ENCODE measurements at places on chromosomes 7 and 10. TPM values are rescaled to one million over a fixed set of nuclear protein-coding genes. Genes with fewer than 3 reads are reported as not detected.
A peak's percentile ranks its signal among the peaks of the same experiment; 100 is the strongest.

The GBX1 gene
- total RNA-seq: not detected

The FAM185A gene
- total RNA-seq: 9.1 TPM

The SPDYE9 gene
- total RNA-seq: not detected

The ITGA8 gene
- total RNA-seq: 0.06 TPM

The PPP1R3A gene
- not detected for total RNA-seq

The EPHA1 gene
- total RNA-seq: 14.4 TPM

The SPDYE1 gene
- not detected for total RNA-seq

The GCK gene
- total RNA-seq: 2.2 TPM

GRCh38 chr10:124380256-124380995 is 38.3 kb downstream of the OAT start:
- no peak for DNase-seq

DNA sequence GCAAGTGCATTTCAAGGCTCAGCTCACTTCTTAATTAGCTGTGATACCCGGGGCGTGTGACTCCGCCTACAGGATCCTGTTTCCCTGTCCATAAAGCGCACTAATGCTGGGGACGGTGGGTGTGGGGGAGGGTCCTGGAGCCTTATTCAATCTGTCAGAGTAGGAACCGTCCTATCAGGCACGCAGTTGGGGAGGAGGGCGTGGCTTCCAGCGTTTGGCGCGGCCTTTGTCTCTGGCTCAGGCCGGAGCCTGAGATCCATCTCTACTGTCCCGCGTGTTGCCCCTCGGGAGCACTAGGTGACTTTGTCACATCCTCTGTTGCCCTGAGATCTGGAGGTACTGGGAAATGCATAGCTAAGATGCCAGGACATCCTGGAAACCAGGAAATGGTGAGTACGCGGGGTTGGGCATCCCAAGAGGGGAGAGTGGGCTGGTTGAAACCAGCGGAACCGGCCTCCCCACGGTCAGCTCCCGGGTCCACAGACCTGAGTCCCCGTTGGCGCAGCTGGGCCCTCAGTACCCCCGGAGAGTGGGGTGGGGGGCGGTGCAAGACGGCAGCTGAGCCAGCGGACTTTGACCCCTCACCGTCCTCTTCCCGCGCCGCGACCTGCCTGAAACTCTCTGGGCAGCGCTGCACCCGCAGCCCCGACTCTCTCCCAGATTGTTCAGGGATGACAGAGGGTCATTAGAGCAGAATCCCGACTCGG is 104.4 kb upstream of the ZNF92 start:
- DNase-seq: no peak

DNA sequence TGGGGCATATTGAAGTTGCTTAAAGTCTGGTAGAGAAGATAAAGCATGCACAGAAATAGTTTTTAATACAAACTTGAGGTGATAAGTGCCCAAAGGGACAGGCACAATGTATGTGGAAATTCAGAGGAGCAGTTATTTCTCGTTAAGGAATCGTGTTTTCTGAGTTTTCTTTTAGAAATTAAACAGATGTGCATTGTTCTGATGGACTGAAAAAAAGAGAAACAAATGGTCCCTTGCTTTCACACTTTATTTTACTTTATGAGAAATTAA is 45.6 kb downstream of the CNNM2 start:
- DNase-seq: no peak

- no peak for DNase-seq
Observed at GRCh38 chr7:94394437-94395140, at the start of gene COL1A2. COL1A2 (plus strand) TSS chr7:94394895; CDS start chr7:94395032, 137 bp downstream.

GRCh38 chr10:78454123-78454645 is 420.5 kb downstream of the RPS24 start:
- DNase-seq: no peak

GRCh38 chr10:103428989-103429643 is 23.1 kb downstream of the CALHM2 start:
- no peak for DNase-seq

DNA sequence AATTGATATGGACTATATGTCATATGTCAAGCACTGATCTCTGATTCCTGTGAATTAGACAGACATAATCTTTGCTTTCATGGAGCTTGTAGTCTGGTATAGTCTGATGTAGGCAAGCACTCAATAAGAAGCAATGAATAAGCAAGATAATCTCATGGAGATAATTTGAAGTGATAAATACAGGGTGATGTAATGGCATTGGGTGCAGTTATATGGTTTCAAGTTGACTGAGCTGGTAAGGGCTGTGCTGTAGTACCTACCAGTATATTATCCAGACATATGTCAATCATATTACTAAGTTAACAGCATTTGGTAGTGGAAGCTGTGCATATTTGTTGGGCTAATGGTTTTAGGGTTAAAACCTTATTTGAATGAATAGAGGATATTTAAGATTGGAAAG is 117.5 kb upstream of the PRPS1L1 start:
- DNase-seq: no peak

GRCh38 chr7:137501562-137501961 is 158.0 kb upstream of the PTN start:
- no peak for DNase-seq

GRCh38 chr7:78350391-78350790 is 551.8 kb downstream of the PHTF2 start:
- DNase-seq: no peak

GRCh38 chr7:78448911-78449310 is 650.3 kb downstream of the PHTF2 start:
- no peak for DNase-seq

DNA sequence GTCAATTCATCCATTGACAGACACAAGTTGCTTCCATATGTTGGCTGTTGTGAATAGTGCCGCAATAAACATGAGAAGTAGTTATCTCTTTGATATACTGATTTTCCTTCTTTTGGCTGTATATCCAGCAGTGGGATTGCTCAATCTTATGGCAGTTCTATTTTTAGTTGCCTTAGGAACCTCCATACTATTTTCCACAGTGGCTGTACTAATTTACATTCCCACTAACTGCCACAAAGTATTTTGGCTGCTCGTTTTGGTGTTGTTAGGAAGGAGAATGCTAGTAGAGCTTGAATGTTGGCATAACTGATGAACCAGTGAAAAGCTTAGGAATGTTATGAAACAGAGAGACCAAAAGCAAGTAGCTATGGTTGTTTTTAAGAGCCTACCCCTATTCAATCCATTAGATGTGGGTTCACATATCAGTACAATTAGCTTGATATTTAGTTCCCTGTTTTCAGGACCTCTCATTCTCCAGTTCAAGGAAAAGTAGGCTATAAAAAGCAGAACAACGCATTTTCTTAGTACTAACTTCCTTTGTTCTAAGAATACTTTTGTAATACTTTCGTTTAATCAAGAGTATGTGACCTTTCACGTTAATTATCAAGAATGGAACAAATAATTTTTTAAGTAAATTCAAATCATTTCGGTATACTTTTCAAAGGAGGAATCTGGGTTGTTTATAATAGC is 100.3 kb downstream of the FAS start:
- DNase-seq: no peak

GRCh38 chr10:11424456-11425295 is 186.8 kb downstream of the USP6NL start:
- DNase-seq: no peak

DNA sequence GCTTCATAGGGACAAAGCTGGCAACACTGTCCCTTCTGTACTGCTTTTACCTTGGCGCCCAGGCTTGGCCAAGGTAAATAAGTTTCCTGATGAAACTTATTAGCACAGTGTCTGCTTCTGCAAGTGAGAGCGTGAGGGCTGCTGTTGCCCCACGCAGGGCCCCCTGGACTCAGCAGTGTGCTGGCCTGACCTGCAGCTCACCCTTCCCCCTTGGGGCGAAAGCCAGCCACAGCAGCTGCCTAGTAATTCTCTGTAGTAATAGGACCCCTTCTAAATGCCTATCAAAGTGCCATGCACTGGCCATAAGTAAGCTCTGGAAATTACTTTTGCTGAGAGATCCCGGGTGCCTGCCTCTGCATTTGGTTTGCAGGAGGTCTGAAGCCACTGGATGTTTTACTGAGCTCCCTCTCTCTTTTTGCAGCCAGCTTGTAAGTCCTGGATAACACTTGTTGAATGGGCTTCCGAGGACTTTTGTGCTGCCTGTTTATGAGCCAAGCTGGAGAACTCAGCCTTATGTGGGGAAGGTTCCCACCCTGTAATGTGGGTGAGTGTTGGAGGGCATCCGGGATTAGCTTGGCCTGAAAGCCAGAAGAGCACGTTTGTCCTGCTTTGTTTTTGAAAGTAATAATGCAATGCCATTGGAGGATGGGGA is 293.9 kb downstream of the C7orf25 start:
- no peak for DNase-seq

DNA sequence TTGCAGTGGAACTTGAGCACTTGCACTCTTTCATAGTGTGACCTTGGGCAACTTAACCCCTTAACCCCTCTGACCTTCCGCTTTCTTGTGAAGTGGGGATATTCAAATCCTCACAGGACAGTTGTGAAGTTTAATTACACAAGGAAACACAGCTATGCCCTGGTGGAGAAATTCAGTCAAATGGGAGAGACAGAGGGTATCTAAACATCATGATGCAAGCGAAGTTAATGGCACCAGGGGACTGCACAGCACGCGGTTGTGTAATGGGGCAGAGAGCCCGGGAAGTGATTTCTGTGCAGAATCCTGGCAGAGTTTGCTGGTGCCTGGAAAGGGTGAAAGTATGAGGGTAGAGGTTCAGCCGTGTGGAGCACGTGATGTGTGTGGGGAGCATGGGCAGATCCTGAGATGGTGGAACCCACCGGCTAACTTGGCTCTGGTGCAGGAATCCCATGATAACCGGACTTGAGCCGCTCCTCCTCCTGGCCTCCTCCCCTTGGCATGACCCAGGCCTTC is 51.7 kb downstream of the SNX10 start:
- peak; percentile 33 for DNase-seq

DNA sequence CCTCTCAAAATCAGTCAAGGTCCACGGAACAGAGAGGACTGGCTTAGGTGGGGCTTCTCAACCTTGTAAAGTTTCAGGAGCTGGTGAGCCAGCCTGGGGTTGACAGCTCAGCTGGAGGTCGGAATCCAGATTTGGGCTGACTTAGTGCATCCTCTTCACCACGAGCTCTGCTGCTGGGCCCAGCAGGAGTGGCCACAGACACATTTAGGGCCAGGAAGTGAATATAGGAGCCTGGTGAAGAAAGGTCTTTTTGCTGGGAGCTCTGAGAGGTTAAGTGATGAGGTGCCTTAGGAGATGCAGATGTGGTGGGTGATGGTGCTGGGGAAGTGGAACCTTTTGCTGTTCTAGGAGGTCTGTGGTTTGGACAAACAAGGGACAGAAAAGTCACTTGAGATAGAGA is 39.3 kb upstream of the MMD2 start:
- no peak for DNase-seq

- no peak for DNase-seq
Observed at GRCh38 chr7:155669717-155670505, 25.4 kb downstream of the RBM33 start.

DNA sequence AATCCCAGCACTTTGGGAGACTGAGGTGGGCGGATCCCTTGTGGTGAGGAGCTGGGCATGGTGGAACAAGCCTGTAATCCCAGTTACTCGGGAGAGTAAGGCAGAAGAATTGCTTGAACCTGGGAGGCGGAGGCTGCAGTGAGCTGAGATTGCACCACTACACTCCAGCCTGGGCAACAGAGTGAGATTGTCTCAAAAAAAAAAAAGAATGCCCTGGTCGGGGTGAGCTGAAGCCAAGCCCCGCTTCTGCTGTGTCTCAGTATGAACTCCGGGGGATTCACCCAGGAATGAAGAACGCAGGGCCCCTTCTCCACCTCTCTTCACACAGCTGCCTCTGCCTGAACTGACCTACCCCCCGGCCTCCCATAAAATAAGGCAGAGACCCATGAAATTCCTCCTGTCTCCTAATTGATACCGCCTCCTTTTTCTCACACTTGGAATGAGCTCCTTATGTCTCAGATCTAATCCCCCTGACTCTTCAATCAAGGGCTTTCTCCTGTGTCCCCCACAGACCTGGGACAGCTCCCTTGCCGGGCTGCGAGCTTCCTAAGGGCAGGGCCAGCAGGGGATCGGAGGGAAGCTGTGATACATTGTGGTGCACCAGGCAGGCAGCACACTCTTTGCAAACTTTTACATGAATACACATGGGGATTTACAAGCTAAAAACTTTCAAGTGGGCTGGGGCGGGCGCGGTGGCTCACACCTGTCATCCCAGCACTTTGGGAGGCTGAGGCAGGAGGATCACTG is 911 bp upstream of the ZP3 start:
- no peak for DNase-seq

- DNase-seq: no peak
Observed at GRCh38 chr10:11017000-11017569, 587 bp upstream of the CELF2 start.

- no peak for DNase-seq
Observed at GRCh38 chr10:126468876-126469643, 80.8 kb upstream of the ADAM12 start.

GRCh38 chr10:117363028-117363427 is 12.2 kb downstream of the PDZD8 start:
- no peak for DNase-seq

DNA sequence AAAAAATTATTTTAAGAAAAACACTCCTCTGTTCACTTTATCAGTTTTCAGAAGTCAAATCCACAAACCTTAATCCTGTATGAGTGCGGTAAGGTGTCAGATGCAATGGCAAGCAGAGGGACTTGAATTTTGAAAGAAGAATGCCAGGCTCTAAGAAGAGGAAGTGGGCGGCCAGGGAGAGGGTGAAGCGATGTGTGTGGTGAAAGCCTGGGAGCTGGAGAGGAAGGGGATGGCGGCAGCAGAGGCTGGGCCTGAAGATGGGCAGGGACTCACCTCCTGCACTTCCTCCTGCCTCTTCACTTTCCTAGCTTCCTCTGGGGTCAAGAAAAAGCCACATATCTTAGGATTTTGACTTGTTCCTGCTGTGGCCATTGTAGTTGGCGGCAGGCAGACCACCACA is 609.6 kb downstream of the PARD3 start:
- DNase-seq: no peak

- DNase-seq: peak; percentile 39
Observed at GRCh38 chr10:84375011-84375410, 46.6 kb downstream of the CCSER2 start.

GRCh38 chr10:12194752-12195271 is 879 bp downstream of the NUDT5 start:
- no peak for DNase-seq

All from epithelial cell of proximal tubule (primary cell).